ENCODE measurements at places on chromosomes 11 and 22. TPM values are rescaled to one million over a fixed set of nuclear protein-coding genes. Genes with fewer than 3 reads are reported as not detected.

PKNOX2 gene
- total RNA-seq, result 6.5 TPM

CALCB gene
- total RNA-seq, result 0.42 TPM

GRIA4 gene
- 3.1 TPM for total RNA-seq

P4HA3 gene
- 1.0 TPM for total RNA-seq

OR5B17 gene
- total RNA-seq, result not detected

FOLH1 gene
- 9.1 TPM for total RNA-seq

ACR gene
- not detected for total RNA-seq

KREMEN1 gene
- total RNA-seq, result 10.1 TPM

POTEH gene
- total RNA-seq, result not detected

RTN4R gene
- total RNA-seq, result 3.1 TPM

TST gene
- total RNA-seq, result 19.4 TPM

PPP1R14B gene
- total RNA-seq, result 31.6 TPM

TRIM48 gene
- not detected for total RNA-seq

SLC16A8 gene
- 0.16 TPM for total RNA-seq

KRTAP5-7 gene
- total RNA-seq, result 0.26 TPM

ACAD8 gene
- total RNA-seq, result 20.1 TPM

TRIM49 gene
- total RNA-seq, result not detected

NAALADL1 gene
- 11.7 TPM for total RNA-seq

TUB gene
- 32.2 TPM for total RNA-seq

GPHA2 gene
- not detected for total RNA-seq

MPZL3 gene
- total RNA-seq, result 4.7 TPM

DNAJB7 gene
- total RNA-seq, result not detected

ANKK1 gene
- 0.16 TPM for total RNA-seq

B4GALNT4 gene
- 13.4 TPM for total RNA-seq
